Kidney epithelial cell (primary cell): ENCODE measurements at places on chromosomes 2 and 18.

DNA sequence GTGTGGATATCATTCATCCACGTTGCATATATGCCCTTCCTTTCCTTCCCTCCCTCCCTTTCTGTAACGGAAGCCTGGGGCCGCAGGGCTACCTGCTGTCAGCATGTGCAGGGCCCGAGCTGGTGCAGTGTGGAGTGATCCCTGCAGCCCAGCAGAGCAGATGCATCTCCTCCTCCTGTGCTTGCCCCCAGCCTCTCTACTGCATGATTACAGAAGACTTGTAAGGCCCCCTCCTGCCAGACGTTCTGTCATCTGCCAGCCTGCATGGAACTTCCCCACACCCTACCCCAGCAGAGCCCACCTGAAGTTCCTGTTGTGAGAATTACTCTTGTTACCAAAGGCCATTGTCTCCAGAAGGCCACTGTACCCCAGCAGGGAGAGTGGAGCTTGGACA lies 67.5 kb upstream of the FOSL2 start:
- DNase-seq: no peak

DNA sequence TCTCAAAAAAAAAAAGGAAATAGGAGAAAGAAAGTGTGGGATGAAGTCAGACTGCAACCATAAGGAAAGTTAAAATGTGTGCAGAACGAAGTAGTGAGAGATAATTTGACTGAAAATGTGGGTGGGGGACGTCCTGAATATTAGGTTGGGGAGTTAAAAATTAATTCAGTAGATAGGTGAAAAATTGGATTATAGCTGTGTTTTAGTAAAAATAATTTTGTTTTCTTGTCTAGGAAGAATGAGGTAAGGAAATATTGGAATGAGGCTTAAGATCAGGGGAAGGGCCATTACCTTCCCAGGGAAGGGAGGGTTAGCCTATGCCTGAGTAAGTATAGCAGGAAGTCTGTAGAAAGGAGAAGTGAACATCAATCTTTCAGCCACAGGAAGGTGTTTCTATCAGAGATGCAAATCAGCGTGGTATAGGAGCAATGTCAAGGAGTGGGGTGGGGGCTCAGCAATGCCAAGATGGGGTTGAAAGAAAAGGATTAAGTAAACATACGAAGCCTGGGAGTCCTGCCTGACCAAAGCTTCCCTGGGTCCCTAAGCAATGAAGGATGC lies 250.9 kb downstream of the PIEZO2 start:
- no peak for DNase-seq

DNA sequence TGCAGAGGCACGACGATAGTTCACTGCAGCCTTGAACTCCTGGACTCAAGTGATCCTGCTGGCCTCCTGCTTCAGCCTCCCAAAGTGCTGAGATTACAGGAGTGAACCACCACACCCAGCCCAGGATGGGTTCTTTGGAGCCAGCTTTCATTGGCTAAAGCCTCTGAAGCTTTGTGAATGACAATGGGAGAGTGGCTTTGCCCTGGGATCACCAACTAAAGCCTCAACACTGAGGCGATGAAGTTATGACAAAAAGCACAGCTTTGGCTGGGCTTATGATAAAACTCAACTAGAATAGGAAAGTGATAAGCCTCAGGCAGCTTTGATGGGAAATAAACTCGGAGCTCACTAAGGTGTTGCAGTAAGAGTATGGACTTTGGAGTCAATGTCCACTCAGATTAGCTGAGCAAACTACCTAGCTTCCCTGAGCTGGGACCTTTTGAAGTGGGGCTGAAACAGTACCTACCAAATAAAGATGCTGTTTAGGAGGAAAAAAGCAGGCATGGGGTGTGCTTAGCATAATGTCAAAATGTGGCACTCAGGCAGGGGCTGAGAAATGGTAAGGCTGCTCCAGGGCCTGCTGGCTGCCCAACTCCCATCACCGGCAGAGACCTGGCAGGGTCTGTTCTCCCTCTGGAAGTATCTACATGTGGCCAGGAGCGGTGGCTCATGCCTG lies 4.3 kb downstream of the TMEM127 start:
- no peak for DNase-seq

- DNase-seq: no peak
Observed at GRCh38 chr2:109345653-109346480, 216.9 kb downstream of the SH3RF3 start.

DNA sequence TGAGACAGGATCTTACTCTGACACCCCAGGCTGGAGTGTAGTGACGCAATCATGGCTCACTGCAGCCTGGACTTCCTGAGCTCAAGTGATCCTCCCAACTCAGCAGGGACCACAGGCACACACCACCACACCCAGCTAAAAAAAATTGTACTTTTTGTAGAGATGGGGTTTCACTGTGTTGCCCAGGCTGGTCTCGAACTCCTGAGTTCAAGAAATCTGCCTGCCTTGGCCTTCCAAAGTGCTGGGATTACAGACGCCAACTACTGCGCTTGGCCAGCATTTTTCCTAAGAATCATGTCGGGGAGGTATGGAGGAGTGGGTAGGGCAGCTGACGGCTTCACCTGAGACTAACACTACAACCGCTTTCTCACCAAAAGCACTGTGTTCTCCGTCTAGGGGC lies 50.4 kb downstream of the CYP26B1 start:
- no peak for DNase-seq

- DNase-seq: no peak
Observed at GRCh38 chr2:39210846-39211245, 32.9 kb downstream of the CDKL4 start.

GRCh38 chr2:63071664-63072063 lies 21.0 kb downstream of the OTX1 start:
- no peak for DNase-seq

- DNase-seq: no peak
Observed at GRCh38 chr2:69995511-69995910, 34.1 kb upstream of the ASPRV1 start.

GRCh38 chr18:6820314-6820713 lies 90.8 kb downstream of the ARHGAP28 start:
- DNase-seq: no peak

- no peak for DNase-seq
Observed at GRCh38 chr2:236656166-236656565, 86.5 kb downstream of the ACKR3 start.

GRCh38 chr2:166494140-166494624 lies at the start of gene SCN7A:
Gene SCN7A, minus strand, starts transcription at chr2:166494249. Its CDS starts 16,553 bp downstream, at chr2:166477696.
- peak; percentile 21 for DNase-seq

DNA sequence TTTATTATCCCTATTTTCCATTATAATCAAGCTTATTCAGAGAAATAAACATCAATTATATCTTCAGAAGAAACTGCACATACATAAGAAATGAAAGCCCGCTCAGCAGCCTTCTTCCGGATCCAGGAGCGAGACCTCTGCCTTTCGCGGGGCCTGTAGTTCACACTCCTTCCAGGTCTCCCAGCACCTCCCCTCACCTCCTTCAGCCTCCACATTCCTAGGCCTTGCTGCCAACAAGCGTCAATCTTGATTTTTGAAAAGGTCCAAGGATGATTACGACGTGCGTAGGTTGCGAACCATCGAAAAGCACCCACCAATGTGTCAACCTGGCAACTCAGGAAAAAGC lies 355 bp upstream of the KIDINS220 start:
- DNase-seq: no peak

DNA sequence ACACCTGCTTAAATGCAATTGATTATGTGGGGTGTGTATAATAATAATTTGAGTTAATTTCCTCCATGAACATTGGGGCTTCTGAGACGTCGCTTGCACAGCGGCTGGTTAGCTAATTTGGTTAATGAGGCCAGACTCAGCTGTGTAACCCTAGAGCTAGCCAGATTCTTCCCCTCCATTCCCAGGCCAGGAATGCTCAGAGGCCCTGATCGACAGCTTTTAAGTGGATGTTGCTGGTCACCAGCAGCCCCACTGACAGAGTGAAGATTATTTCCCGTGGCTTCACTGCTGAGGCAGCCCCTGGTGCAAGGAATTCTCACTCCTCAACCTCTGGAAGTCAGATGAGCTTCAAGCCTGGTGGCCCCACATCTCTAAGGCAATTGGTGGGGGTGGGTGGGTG lies 12.4 kb upstream of the EPAS1 start:
- no peak for DNase-seq

DNA sequence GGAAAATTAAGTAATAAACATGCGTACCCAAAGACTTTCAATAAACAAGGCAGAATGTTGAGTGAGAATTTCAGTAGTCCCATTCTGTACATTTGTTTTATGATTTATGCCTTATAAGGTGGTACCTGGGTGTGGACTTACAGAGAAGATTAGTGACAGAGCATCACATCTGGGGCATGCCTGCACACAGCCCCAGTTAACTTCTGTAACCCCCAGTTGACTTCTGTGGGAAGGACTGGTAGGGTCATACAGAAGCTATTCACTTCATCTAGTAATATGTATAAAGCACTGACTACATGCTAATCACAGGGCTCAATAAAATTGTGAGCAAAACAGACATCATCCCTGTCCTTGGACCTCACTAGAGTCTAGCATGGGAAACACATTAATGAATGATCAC lies 16.1 kb downstream of the MREG start:
- no peak for DNase-seq

- DNase-seq: peak; percentile 79
Observed at GRCh38 chr2:169073963-169074751, 4.8 kb downstream of the DHRS9 start.

DNA sequence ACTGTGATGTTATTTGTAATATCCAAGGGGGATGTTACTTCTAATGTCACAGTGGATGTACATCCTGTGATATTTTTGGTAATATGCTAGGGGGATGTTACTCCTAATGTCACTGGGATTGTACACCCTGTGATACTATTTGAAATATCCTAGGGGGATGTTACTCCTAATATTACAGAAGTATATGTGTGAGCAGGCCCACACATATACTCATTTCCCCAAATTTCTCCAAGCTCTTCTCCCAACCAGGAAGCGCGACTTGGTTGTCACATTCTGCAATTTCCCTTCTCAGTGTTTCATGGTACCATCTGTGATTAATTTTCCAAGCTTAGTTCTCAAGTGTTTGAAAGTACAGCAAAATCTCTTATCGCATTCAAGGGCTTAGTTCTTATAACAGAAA lies 29.5 kb upstream of the CHN1 start:
- DNase-seq: no peak

- DNase-seq: no peak
Observed at GRCh38 chr2:178075006-178075326, 2.4 kb upstream of the PDE11A start.

DNA sequence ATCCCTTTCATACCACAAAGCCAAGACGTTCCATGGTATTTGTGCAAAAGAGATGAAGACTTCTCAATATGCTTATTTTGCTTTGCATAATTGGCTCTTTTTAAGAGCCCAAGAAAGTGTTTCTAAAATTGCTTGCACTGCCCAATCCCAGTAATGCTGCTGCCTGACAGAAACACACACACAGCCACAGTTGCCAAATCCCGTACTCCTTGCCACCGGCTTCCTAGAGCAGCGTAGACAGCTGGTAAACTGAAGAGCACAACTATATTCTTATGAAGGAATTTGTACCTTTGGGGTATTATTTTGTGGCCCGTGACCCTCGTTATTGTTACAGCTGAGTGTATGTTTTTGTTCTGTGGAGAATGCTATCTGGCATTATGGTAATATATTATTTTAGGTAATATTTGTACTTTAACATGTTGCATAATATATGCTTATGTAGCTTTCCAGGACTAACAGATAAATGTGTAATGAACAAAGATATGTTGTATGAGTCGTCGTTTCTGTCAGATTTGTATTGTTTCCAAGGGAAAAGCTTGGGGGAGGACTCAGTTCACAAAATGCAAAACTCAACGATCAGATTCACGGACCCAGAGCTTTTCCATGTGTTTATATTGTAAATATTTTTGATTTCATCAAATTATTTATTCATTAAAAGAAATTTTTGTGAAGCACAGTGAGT lies 202.9 kb upstream of the RAB12 start:
- DNase-seq: no peak

GRCh38 chr2:118593257-118593656 lies 254.2 kb downstream of the EN1 start:
- no peak for DNase-seq

- no peak for DNase-seq
Observed at GRCh38 chr2:216064014-216064630, 17.5 kb downstream of the PECR start.

DNA sequence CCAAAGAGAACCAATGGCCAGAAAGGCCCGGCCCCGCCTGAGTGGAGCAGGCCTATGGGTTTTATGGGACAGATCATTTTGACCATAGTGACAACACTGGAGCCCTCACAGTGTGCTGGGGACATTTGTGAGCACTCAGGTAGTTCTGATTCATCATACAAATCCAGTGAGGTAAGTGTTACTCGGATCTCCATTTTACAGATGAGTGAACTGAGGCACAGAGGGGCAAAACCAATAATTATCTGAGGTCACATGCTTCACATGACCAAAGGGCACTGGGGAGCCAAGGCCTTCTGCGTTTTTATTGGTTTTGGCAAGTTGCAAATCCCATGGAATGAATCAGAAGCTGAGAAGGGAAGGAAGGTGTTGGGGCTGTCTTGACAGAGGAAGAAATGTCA lies 111.5 kb upstream of the MGAT5 start:
- no peak for DNase-seq

- no peak for DNase-seq
Observed at GRCh38 chr2:150985741-150986140, 275.9 kb downstream of the RBM43 start.

- DNase-seq: no peak
Observed at GRCh38 chr2:36556842-36557241, 41.1 kb downstream of the FEZ2 start.

GRCh38 chr18:7618891-7619442 lies 51.9 kb downstream of the PTPRM start:
- DNase-seq: no peak

GRCh38 chr2:37283207-37283606 lies 41.4 kb downstream of the PRKD3 start:
- peak; percentile 23 for DNase-seq

GRCh38 chr2:152499896-152500735 lies 165.1 kb downstream of the FMNL2 start:
- DNase-seq: peak; percentile 63

DNA sequence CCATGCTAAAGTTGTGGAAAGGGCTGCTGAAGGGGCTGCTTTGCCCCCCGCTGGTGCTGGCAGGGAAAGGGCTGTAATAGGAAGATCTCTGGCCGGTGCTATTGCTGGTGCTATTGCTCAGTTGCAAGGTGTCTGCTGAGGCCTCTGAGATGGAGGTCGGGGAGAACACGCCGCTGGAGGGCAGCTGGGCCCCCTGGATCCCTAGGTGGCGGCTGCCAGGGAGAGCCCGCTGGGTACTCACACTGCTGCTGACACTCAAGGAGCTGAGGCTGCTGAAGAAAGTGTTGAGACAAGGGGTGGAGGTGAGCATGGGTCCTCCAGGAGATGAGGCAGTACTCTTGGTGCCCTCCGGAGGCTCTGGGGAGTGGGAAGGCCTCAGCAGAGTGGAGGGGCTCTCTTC lies 4.2 kb downstream of the FOXI3 start:
- no peak for DNase-seq

- DNase-seq: no peak
Observed at GRCh38 chr18:26637324-26637723, 89.0 kb upstream of the KCTD1 start.

DNA sequence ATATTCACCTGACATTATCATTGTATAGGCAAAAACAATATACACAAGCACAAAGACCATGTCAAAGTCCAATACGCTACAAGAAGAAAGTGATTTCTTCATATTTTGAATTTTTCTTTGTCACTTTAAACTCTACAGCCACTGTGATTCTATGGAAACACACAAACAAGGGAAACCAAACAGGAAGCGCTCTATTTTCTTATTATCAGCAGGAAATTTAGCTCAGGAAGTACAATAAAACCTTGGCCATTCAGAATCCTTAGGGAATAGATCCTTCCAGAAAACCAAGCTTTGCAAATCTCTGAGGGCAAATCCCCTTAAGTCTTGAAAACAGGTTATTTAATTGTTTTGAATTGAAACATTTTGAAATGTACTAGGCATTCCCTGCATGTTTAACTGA lies 336.2 kb downstream of the EPHA4 start:
- DNase-seq: no peak
